ENCODE measurements at places on chromosomes 7 and 10.

DNA sequence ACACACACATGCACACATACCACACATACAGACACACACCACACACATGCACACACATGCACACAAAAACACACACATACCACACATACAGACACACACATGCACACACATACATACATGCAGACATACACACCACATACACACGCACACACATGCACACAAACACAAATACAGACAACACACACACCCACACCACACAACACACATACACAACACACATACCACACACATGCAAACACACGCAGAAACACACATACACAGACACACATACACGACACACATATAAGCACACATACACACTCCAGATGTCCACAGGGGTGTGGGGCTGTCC is 60.1 kb upstream of the PPP2R2D start:
- no peak for DNase-seq

GRCh38 chr10:30738416-30738815 is 108.9 kb upstream of the LYZL2 start:
- no peak for DNase-seq

GRCh38 chr7:21355406-21355874 is 72.4 kb upstream of the SP4 start:
- no peak for DNase-seq

DNA sequence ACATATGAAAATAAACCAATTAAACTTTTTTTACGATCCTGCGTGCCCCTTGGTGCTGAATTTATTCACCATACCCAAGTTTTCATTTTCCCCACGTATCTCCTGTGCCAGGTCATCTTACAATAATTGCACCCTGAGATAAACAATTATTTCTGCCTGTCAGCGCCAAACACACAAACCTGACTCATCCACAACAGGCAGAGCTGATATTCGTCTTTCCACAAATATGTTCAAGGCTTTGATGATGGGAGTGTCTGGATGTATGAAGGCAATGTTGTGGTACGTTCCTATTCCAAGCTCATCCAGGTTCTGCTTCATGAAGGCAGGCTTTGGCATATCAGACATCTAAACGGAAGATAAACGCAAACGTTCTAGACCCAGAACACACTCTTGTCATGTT is 45.8 kb upstream of the RHEB start:
- DNase-seq: no peak

- DNase-seq: no peak
These were observed 26.0 kb downstream of the WDR86 start for GRCh38 chr7:151383638-151384351.

DNA sequence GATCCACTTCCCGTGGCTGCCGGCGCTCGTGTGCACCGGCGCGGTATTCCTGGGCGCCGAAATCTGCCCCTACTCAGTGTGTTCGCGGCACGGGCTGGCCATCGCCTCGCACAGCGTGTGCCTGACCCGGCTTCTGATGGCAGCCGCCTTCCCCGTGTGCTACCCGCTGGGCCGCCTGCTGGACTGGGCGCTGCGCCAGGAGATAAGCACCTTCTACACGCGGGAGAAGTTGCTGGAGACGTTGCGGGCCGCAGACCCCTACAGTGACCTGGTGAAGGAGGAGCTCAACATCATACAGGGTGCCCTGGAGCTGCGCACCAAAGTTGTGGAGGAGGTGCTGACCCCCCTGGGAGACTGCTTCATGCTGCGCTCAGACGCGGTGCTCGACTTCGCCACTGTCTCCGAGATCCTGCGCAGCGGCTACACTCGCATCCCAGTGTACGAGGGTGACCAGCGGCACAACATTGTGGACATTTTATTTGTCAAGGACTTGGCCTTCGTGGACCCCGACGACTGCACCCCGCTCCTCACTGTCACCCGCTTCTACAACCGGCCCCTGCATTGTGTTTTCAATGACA is 1.3 kb downstream of the CNNM1 start:
- DNase-seq: no peak

DNA sequence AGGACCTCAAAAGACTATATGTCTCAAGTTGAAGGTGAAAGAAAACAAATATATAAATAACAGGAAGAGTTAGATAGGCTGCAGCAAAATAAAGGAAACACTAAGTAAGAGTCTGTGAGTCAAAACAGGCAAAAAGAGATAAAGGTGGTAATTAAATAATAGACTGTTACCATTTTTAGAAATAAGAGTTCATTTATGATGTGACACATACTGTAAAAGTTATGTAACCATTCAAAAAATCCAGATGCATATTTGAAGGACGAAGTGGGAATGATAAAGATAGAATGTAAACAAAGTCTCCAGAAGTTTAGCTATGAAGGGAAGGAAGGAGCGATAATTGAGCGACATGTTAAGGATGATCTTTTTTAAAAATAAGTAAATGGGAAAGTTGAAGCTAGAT is 50.5 kb downstream of the HECTD2 start:
- no peak for DNase-seq

DNA sequence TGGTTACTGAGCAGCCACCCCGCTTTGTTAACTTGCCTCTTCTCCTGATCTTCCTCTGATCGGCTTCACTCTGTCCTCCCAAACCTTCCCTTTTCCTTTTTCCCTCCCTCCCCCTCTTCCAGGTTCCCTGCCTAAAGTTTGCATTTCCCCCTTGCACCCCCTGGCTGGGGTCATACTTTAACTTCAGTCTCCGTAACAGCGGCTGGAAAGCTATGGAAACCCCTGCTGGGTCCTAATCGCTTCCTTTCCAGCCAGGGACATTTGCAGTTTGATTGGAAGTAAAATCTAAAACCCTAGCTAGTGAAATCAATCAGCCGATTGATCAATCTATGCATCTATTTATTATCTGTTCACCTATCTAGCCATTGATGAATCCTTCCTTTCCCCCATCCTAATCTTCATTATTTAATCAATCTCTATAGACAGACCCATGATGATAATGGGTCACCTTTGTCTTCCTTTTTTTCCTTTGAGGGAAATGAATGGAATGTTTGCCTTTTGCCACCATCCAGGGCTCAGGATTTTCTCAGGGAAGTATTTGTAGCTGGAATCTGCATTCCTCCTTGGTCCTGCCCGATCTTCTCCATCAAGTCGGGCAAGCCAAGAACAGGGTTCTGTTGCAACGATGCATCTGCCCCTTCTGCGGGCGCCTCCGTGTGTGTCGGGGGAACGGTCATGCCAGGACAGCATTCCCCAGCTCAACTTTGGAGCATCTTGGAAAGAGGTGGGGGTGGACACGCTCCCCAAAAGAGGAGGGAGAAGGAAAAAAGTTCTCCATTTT is 8.8 kb downstream of the GATA3 start:
- DNase-seq: no peak

DNA sequence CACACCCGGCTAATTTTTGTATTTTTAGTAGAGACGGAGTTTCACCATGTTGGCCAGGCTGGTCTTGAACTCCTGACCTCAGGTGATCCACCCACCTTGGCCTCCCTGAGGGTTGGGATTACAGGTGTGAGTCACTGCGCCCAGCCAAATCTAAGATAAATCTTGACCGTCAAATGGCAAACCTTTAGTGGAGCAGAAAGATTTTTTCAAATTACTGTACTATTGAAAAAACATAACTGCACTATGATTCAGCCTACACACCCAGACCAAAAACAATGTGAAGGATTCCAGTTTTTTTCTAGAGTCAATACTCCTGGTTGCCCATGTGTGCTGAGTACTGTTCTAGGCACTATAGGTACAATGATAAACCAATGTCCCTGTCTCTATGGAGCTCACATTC is 33.9 kb upstream of the SVIL start:
- no peak for DNase-seq

DNA sequence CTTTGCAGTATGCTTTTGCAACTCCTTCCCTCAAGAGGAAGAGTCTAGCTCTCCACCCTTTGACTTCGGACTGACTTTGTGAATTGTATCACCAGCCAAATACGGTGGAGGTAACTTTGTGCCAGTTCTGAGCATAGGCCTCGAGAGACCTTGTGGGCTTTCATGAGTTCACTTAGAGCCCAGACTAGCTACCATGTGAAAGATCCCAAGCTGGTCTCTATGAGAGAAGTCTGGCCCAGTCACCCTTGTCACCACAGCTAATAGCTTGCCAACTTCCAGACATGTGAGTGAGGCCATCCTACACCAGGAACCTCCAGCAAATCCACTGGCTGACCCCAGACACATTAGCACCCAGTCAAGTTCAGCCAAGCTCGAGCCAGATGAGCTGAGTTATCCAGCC is 72.2 kb upstream of the EXOC4 start:
- no peak for DNase-seq

All from NCI-H2081 treated with DMSO at 0.1 percent for 48 hours (cell line).